ENCODE measurements at places on chromosomes 7 and 10.

- no peak for DNase-seq
Measured at GRCh38 chr7:152129682-152130081, 104.2 kb downstream of the GALNT11 start.

GRCh38 chr7:29878081-29878688 is 71.9 kb downstream of the WIPF3 start:
- DNase-seq: peak; percentile 38

DNA sequence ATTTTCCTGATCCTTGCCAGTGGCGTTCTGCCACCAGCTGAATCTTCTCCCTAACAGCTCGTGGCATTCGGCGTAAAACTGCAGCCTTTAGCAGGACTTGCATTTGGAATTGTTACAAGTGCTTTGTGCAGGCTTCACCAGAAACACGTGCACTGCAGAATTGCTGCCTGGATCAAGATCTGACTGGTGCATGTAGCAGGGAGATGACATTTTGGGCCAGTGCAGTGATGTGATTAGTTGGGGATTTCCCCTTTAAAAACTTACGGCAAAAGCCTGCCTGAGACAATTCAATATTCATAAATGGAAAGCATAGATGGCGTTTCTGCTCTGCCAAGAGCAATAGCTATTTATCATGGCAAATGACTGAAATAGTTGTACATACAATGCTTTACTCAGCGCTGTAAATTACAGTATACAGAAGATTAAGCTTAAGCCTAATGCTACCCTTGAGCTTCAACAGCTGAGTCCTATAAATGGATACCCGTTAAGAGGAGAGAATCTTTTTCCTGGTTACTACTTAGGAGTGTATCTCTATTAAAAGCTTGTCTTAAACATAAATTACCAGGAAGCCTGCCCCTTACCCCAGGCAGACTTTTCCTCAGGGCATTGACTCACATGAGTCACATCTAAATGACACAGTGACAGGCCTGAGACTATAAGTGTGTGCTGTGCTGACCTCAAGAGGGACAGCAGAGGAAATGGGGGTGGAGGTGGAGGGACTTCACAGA is 106.3 kb downstream of the ATXN7L1 start:
- DNase-seq: no peak

GRCh38 chr7:44802418-44803025 is 6.0 kb downstream of the PPIA start:
- no peak for DNase-seq

GRCh38 chr10:44008270-44008916 is 359.7 kb upstream of the ZNF32 start:
- no peak for DNase-seq

- DNase-seq: no peak
Measured at GRCh38 chr10:107206833-107207232, 42.3 kb upstream of the SORCS1 start.

DNA sequence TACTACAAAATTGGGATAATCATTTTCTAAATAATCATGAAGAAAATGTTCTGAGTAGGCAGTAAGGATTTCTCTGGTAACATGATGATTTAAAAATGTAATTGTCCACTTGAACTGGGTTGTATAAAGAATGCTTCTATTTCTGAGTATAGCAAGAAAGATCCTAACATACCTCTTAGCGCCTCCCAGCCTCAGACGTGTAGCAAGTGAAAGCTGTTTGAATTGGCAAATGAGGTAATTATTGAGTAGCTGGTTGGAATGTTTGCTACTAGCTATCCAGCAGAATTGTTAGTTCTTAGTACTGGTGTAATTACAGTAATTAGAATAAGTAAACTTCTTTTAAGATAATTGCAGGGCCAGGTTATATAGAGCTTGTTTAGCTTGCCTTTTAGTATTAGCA is 47.9 kb downstream of the SEPTIN7 start:
- DNase-seq: no peak

DNA sequence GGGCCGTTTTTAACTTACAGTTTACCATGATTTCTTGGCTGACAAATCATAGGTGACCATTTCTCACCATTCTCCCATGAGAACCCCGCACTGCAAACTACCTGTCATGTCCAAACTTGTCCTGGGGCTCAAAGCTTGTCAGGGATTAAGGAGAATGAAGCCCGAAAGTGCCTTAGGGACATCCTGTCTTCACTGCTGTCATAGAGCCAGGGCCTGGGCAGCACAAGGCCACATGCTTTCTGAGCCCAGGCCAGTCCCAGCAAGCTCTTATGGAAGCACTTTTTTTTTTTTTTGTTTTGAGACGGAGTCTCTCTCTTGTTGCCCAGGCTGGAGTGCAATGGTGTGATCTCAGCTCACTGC is 33.9 kb downstream of the CCM2 start:
- no peak for DNase-seq

DNA sequence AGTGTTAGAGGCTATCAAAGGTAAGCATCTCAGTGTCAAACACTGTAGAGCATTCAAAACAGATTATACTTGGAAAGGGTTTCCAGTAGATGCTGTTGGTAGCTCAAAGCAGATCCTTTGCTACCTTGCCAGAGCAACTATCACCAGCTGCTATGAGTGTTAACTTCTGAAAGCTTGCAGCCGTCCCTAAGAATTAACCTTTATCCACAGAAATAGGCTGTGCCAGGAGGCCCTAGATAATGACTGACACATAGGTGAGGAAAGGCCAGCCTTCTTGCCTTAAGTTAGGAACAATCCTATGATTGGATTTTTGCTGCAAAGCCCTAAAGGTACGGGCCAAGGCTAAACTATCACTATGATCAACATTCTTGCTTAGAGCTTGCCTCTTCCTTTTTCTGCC is 263.2 kb downstream of the DGKB start:
- no peak for DNase-seq

DNA sequence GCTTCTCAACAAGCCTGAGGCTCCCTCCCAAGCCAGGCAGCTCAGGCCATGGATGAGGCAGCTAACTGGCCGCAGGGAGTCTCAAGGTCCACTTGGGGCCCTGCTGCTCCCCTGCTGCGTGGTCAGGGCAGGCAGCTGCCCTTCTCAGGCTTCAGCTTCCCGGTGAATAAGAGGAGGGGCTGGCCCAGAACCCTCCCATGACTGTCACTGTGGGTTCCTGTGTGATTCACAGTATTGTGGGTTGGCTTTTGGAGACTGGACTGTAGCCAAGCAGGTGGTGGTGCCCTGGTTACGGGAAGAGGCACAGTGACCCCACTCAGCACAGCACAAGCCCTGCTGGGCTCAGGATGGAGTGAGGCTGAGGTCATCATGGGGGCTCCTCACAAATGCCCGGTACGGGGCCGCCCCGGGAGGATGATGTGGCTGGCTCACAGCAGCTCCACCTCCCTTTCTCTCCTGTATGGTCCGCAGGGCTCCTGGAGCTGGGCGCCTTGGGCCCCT is 189.8 kb downstream of the HECW1 start:
- no peak for DNase-seq

DNA sequence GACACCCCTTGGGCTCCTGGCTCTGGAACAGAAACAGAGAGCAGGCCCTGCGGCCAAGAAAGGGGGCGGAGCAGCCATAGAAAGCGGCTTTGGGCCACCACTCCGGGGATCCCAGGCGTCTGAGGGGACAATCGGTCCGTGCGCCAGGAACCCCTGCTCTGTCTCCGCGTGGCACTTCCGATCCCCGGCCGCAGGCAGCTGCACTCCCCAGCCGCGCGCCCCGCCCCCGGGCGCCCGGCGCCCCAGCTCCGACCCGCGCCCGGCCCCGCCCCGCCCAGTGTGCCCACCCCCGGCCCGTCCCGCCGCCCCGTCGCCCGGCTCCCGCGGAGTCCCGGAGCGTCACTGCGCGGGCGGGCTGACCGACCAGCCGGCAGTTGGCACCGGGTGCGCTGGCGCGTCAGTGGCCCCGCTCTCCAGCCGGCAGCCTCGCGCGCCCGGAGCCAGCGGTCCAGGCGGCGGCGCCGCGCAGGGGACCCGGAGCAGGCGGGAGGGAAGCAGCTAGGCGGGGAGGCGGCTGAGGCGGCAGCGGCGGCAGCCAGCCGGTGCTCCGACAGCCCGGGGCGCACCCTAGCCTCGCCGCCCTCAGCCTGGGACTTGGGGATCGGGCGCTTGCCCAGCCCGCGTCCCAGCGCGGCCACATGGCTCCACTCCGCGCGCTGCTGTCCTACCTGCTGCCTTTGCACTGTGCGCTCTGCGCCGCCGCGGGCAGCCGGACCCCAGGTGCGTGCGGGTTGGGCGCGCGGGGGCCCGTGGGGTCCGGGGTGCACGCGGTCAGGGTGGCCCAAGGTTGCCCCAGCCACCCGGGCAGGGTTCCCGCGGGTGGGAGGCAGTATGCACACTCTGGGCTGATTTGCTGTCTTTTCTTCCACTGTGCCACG is at the start of gene ADAMTS14:
Gene ADAMTS14 (plus strand): TSS at position 342 of the 878 bp plus-strand sequence. CDS start 297 bp downstream, at position 639.
- no peak for DNase-seq

DNA sequence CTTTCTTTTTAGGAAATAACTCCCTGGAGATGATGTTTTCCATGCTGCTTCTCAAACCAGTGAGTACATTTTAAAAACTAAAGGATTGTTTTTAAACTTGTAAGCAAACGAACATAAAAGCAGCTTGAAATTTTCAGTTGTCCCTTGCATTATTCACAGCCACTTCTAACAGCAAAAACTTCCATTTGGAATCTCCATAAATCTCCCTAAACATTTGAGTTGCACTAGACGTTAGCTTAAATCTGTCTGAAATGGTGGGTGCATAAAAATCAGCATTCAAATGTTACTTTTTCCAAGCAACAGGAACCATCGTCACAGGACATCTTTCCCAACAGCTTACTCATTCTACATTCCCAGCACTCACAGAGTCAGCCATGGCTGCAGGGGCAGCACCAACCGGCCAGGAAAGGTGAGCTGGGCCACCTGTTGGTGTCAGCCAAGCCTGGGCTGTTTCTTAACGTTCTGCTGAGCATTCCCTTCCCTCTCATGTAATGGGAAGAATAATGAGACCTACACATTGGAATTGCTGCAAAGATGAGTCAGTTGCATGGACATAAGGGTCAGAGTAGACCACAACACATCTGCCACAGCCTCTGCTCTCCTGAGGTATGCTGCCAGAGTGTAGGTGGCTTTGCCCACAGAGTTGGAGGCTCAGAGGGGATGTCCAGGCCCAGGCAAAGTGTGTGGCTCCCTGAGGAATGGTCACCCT is 163.2 kb downstream of the TNS3 start:
- DNase-seq: no peak

GRCh38 chr10:98416606-98417388 is 1.8 kb upstream of the PYROXD2 start:
- no peak for DNase-seq

DNA sequence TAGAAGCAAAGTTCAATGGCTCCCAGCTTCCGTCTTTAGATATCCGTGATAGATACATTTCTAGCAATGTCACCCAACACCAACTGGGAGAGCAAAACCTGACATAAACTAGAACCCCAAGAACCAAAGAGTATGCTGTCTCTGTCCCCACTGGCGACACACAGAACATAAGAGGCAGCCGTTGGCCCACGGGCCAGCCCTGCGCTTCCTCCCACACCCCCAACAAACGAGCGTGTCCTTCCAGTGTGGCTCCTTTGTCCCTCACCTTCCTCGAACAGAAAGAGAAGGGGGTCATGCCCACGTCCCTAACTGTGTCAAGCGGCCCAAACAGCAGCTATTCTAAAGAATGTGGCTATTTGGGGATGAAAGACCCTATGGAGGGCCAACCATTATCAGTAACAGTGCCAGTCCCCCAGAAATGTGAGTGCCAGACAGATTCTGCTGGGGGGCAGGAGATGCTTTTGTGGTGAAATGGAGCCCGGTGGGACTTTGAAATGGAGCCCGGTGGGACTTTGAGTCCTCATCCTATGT is 171.9 kb downstream of the USP6NL start:
- no peak for DNase-seq

DNA sequence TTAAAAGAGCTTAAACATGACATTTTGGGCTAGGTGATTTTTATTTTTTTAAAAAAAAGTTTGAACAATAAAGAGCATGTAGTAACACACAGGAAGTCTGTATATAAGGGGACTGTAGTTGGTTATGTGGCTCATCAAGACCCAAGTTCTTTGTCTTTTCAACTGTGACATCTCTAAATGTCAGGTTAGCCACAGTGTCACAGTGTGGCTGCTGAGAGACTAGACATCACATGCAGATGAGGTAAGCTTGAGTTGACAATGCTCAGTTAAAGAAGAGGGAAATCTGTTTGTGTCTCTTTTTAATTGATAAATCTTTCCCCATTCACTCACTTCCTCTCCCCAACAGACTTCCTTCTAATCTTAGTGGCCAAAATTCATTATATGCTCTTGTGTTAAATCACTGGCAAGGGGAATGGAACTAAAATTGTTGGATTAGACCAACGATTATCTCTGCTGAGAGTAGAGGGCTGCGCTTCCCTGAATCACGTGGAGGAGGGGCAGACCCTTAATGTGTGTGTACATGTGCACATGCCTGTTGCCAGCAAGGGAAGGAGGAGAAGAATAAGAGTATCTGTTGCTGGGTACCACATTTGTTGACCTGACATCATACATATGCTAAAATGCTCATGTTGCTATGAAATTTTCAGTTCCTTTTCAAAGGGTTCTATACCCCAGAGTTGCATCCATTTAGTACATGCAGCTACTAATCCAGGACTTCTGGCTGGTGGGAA is 78.3 kb downstream of the MMRN2 start:
- no peak for DNase-seq

- no peak for DNase-seq
Measured at GRCh38 chr7:34220506-34221185, 315.3 kb downstream of the BMPER start.

- DNase-seq: no peak
Measured at GRCh38 chr7:27695096-27695495, 32.4 kb upstream of the HIBADH start.

- no peak for DNase-seq
Measured at GRCh38 chr7:106254525-106255116, 30.2 kb downstream of the NAMPT start.

DNA sequence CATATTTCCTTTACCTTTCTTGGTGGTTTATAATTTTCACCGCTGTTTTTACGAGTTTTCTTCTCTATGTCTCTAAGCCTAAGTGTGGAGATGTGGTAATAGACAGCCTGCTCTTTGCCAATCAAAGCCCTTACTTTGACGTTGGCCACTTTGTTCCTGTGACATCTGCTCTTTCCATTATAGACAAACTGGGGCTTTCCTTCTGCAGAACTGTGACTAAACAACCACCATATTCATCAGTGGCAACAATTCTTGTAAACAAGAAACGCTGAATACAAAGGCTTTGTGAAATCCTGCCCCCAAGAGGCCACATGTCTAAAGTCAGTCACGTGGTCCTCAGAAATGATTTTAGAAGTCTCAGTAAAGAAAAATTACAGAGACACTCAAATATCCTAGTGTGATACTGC is 59.6 kb upstream of the CAPZA2 start:
- DNase-seq: no peak

DNA sequence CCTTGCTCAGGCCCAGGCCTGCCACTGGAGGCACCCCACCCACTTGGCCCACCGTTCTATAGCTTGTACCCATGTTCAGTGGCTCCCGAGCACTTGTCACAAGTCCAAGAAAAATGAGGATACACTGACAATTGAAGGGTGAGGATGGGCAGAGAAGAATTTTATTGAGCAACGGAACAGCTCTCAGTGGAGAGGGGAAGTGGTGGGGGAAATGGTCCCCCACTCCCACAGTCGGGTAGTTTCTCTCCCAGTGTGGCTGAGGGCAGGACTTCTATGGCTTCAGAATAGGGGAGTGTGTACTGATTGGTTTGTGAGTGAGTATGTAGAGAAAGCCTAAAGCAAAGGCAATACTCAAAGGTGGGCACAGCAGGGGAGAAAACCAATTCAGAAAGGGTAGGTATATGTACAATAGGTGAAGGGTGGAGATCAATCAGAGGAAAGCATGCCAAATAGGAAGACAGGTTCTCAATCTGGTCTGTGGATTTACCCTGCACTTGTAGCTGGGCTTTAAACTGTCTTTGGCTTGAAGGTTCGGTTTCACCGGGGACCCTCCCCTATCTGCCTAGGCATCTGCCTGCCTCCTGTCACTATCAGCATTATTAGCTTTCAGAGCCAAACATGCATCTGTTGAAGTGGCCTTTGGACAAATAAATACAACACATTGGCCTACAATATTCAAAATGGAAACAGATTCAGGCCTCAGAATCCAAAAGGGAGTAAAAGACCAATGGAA is 8.9 kb upstream of the TSPAN13 start:
- DNase-seq: no peak
